Stimulated activated CD4-positive, alpha-beta T cell treated with anti-CD3 and anti-CD28 coated beads, Interleukin-12 subunit alpha, Interleukin-12 subunit beta, amount 100 ng/mL, for 24 hours (primary cell): ENCODE measurements at places on chromosomes 4 and X.

DNA sequence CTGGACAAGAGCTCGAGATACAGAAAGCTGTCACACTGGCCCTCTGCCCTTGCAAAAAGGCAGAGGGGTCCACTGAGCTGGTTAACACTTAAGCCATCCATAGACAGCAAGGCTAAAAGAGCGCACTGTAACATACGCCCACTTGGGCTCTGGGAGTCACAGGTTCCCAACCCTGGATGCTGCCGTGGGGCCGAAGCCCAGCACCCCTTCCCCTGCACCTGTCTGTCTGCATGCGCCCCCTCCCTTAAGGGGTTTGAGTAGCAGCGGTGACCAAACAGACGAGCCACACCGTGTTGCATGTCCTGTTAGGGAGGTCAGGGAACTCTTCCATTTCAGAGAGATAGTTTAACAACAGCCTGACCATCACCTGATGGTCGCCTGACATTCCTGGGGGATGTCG, 138.4 kb upstream of the GALNTL6 start:
- no peak for DNase-seq

GRCh38 chr4:34170946-34171345, 2073.4 kb downstream of the ARAP2 start:
- DNase-seq: no peak

DNA sequence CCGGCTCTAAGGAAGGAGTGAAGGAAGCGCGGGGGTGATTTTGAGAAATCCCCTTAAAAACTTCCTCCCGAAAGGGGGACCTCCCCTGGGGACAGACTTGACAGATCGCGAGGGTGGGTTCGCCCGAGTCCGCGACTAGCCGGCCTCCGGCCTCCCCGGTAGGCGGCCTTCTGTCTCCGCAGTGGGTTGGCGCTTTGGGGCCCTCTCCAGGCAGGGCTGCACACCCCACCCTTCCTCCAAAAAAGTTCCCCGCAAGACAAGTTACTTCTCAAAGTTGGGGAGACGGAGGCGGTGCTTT, 24.8 kb downstream of the HOPX start:
- DNase-seq: no peak

GRCh38 chr4:891747-892146, 40.4 kb downstream of the GAK start:
- DNase-seq: no peak

DNA sequence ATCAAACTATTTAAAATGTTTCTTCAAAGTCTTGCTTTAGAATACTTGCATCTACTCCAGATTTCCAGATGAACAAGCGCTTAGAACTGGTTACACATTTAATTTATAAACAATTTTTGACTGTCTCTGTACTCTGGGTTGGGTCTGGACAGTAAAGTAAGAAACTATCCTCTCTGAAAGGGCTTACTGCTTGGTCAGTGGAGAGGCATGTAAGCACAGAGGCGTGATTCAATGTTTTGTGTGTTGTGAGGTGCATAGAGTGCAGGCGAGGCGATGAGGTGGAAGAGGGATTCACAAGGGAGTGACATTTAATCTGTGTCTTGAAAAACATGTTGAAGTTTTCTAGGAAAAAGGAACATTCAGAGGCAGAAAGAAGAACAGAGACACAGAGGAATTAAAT, 231.4 kb downstream of the VEGFC start:
- DNase-seq: no peak

DNA sequence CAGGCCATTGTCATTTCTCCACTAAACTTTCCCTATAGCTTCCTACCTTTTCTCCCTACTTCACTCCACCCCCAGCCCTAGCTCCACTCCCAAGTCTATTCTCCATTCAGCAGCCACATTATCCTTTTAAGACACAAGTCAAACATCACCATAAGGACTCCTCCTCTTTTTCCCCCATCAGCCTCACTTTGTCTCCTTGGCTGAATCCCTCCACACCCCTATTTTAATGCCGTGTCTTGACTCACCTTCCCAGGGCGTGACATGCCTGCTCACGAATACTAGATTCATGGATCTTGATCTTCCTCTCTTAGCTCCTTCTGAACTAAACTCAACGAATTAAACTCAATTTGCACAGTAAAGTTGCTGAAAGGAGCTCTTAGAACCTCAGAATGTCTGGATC, 281.9 kb downstream of the PTTG2 start:
- no peak for DNase-seq

DNA sequence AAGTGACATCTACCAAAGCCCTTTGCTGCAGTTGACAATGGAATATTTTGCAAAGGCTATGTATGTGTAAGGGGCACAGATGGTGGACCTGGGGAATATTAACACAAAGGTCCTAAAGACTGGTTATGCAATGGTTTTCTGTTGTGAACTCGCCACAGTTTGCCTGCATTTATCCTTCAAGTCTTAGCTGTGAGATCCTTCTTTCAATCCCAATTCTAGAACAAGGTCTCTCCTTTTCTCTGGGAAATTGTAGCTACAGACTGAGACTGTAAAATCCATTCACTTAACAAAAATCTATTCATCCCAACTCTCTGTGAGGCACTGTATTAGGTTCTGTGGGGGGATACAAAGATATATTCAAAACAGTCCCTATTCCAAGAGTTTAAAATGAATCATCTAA, 250.4 kb downstream of the GPM6A start:
- DNase-seq: no peak

DNA sequence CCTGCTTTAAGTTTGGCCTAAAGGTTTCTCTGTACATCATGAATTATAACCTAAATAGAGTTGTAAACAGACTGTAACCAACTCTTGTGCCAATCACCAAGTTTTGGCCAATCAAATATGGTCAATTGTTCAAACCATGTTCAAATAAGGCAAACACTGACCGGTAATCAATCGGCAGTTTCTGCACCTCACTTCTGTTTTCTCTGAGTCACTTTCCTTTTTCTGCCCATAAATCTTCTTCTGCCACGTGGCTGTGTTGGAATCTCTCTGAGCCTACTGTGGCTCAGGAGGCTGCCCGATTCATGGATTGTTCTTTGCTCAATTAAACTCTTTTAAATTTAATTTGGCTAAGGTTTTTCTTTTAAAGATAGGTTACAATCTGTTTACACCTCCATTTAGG, 16.5 kb upstream of the ENPP6 start:
- no peak for DNase-seq

DNA sequence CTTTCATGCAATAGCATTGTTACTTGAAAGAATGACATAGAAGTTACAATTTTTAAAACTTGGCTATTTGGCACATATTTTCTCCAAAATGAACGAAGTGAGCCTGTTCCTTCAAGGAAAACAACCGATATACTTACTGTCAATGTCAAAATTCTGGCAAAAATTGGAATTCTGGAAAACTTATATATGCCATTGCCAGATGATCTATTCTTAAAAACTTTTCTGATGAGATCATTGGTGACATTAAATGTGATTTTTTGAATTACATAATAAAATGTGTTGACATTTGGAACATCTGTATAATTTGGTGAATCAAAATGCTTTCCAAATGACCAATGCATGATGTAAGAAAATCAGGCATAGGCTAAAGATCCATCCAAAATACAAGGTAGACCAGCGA, 209.0 kb downstream of the SCFD2 start:
- DNase-seq: no peak

DNA sequence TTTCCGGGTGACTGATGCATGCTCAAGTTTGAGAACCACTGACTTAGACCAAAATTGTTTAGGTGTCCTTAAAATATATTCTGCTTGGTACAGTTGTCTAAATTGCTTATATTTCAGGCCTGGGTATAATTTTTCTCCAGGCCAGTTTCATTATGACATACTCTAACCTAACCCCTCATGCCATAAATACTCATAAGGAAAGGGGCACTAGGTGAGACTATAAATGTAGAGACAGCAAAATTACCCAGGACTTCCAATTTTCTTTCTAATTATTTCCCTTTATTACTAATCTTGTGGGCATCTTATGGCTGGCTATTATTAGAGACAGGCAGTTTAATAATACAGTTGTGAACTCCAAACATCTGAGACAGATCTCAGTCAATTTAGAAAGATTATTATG, 150.2 kb downstream of the RRAGB start:
- no peak for DNase-seq

- DNase-seq: no peak
These were observed 56.1 kb downstream of the CNGA2 start for GRCh38 chrX:151790481-151791160.

- DNase-seq: no peak
These were observed 1066.8 kb upstream of the ADGRL3 start for GRCh38 chr4:60133375-60133774.

GRCh38 chrX:124462931-124463330, 116.6 kb downstream of the SH2D1A start:
- no peak for DNase-seq

DNA sequence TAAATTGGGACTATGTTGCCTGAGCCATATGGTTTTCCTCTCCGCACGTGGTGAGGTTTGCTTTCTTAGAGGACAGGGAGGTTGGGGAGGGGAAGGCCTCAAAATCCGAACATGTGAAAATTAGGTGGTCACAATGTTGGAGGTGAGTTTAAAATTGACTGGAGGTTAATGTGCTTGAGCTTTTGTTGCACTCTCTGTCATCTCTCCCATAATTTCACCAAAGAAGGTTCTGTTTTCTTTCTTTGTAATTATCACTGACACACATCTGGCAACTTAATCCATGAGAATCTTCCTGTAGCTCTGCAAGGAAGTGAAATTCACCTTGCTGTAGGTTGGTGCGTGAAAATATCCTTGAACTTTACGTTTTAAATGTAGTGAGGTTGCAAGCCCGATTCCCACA, 225.5 kb downstream of the PDGFC start:
- no peak for DNase-seq

DNA sequence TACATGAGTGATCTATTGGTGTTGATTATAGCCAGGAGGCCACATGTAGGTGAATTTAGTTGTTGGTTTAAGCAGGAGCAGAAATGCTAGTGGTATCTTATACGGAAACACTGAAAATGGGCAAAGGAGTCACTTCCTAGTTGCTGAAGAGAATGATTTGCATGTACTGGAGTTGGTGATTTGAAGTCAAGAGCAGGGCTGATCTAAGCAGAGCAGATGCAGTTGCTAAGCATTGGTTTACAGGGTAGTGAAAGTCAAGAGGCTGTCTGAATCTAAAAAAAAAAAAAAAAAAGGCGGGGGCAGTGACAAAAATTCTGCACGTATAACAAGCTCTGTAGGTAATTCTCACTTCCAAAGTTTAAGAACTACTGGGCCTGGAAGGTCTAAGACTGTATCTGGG, 90.4 kb upstream of the HPRT1 start:
- no peak for DNase-seq

DNA sequence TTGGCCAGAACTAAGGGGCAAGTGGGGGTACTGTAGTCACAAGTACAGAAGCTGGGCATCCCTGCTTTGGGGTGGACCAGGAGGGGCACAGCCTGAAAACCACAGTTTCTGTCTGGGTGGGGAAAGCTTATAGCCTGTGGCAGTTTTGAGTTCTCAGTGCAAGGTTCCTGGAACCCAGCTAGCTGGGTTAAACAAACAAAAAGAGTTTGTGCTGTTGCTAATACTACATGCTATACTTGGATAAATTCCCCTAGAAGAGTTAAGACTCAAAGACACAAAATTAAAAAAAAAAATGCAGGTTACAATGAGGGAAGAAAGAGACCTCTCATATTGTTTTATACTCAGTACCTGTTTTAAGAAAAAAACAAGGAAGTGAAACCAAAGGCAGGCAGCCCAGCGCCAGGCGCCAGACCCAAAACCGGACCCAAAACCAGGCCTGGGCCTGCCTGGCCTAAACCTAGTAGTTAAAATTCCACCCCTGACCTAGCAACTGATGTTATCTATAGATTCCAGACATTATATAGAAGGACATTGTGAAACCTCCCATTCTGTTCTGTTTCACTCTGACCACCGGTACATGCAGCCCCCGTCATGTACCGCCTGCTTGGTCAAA, 50.8 kb downstream of the SLC2A9 start:
- no peak for DNase-seq

DNA sequence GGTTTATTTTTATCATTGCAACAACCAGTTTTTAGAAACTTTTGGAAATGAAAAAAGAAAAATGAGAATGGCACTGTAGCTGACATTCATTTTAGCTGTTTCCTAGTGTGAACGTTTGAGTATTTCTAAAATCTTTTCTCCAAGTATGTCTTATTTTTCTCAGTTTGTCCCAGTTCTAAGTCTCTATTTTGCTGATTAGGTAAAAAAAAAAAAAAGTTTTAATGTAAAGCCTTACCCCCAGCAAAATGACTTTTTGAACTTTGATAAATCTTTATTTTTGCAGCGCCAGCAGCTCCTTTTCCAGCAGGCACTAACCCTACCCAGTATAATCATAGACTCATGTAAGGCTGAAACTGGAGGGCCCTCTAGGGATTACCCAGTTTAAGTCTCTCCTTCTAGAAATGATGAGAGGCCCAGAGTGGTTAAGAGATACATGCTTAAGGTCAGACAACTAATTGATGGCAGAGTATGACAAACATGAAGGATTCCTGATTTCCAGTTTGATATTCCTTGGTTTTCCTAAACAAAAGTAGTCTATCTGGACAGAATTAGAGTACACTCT, 84.3 kb upstream of the SLC4A4 start:
- DNase-seq: no peak

DNA sequence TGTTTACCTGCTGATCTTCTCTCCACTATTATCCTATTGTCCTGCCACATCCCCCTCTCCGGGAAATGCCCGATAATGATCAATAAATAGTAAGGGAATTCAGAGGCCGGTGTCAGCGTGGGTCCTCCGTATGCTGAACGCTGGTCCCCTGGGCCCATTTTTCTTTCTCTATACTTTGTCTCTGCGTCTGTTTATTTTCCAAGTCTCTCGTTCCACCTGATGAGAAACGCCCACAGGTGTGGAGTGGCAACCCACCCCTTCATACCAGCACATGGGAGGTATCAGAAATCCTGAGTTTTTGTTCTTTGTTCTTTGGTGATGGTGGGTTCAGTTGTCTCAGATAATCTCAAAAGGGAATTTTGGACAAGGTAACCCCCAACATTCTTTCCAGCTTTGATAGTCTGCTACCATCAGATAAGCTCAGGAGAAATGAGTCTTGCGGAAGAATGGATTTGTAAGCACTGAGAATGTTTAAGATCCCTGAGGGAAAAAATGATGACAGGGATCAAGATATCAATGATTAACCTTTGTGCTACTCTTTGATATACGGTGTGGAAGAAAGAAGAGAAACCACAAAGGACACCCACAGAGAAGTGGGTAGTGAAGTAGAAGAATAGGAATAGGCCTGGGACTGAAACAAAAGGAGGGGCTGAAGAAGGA, 117.9 kb downstream of the CEP44 start:
- DNase-seq: no peak

- DNase-seq: no peak
These were observed 42.9 kb downstream of the FNIP2 start for GRCh38 chr4:158811704-158812103.

DNA sequence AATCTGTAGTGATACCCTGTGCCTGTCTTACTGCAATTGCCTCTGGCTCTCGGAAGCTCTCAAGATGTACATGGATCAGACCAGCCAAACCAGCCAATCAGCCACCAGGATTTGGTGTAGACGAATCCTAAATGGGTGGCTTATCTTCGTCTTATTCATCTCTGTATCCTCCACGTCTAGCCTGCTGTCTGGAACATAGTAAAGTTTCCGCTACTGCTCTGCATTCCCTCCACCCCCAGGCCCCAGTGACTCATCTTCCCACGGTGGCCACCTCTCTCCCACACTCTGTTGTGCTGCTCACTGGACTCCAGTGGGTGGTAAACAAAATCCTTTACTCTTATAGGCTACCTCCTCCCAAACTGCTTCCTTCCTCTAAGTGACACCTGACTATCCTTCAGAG, 37.8 kb downstream of the SEPTIN6 start:
- DNase-seq: peak; percentile 59
